ENCODE measurements at places on chromosomes 11 and 22.

- no peak for DNase-seq
Measured at GRCh38 chr11:26268980-26269660, 62.8 kb upstream of the ANO3 start.

- no peak for DNase-seq
Measured at GRCh38 chr11:75734491-75735180, 17.0 kb downstream of the MOGAT2 start.

- no peak for DNase-seq
Measured at GRCh38 chr11:67301951-67302516, 1.3 kb upstream of the SSH3 start.

- no peak for DNase-seq
Measured at GRCh38 chr11:9947231-9947864, 283.5 kb downstream of the SWAP70 start.

DNA sequence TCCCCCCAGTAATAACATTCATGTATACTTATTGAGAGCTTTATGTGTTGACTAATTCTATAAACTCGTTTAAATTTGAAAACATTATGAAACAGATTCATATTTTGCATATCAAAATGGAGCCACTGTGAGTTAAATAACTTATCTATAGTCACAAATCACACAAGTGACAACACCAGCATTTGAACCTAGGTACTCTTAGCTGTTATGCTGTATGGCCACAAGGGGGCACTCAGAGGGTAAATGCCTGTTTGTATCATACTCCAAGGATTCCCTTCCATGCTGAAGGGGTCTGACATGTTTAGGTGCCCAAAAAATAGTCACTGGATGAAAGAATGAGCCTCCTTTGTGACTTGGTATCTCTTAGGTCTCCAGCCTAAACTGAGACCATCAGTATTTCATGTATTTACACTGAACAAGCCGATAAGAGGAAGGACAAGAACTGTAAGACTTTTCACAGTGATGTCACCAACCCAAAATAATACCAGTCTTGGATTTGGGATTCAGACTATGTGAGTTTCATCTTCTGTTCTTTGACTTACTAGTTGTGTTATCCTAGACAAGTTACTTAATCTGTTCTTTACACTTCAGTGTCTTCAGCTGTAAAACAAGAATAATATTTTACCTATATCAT is 12.2 kb upstream of the OR52D1 start:
- peak; percentile 6 for DNase-seq

- DNase-seq: no peak
Measured at GRCh38 chr11:7332962-7333361, 81.3 kb downstream of the SYT9 start.

DNA sequence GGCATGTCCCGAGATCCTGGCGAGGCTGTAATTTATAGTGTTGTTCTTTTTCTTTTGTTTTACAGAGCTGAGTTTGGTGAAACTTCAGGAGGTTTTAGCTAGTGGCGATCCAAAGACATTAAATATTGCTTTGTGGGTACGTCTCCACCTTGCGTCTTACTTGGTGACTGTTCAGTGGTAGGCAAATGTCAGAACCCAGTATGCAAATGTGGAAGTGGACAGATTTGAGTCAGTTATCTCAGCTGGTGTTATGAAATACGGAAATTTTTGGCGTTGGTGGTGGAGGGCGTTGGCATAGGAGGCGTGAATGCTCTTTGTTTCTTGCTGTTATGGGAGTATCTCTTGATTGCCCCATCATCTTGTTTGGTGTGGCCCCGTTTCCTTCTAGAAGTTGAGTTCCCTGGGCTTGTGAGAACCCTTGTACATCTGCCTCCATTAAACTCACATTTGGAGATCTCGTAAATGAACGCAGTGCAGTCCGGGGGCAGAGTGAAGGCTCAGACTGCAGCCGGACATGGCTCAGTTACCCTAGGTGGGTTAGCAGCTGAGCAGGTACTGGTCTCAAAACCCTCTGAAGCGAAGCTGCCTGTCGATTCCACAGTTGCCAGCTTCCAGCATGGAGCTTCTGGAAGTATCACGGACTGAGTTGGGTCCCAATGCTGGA is 39.9 kb downstream of the PTPRJ start:
- DNase-seq: no peak

GRCh38 chr11:131302836-131303235 is 67.6 kb upstream of the NTM start:
- DNase-seq: no peak

DNA sequence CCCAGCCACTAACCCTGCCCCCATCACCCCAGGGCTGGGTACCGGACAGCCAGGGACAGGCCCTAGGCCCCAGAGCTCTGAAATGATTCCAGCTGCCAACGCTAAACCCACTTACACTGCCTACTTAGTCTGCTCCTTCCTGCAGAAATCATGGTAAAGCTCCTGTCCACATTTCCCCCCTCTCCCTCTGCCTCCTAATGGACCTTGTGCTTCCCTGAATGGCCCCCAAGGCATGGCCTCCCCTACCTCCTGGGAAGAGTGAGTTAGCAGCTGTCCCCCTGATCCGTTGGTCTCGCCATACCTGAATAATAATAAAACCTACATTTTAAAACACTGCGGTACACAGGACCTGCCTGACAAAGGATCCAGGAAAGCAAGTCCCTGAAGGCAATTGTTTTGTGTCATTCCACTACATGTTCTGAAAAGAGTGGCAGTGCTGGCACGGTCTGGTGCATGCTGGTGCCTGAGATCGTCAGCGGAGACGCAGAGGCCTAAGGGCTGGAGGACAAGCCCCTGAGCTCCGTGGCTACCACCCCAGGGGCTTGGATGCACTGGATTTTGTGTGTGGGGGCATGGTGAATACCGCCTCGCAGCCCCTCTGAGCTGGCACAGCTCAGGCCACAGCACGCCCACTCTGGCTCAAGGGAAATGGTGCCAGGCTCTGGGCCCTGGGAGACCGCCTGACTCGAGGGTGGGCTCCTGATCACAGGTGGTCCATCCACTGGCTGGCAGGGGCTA is 186.3 kb downstream of the CTTN start:
- DNase-seq: no peak

DNA sequence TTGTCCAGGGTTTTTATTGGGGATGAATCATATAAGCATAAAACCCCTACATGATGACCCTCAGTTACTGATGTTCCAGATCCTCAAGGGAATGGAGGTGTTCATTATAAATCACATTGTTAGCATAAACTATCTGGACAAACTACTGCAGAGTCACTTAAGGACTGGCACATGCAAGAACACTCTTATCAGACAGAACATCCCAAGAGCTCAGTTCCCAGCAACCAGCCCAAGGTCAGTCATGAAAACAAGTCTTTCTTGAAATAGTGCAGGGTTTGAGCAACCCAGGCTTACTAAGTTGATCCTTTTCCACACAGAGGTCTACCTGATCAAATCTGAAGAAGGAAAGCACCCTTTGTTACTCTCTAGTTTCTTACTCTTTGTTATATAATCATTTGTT is 13.5 kb upstream of the PTS start:
- no peak for DNase-seq

DNA sequence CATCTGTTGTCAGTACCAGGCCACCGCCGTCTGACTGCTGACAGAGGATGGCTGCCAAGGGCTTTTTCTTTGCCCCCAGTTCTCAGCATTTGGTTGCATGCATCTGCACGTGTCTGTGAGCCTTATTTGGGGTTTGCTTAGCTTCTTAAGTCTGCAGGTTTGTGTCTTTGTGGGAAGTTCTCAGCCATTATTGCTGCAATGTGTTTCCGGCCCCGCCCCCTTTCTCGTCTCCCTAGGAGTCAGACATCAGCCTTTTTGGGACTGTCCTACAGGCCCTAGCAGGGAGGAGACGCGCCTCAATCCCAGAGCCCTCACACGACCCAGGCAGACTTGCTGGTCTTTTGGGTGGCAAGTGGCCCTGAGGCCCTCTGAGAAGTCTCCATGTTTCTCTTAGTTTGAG is 8.0 kb downstream of the MOB2 start:
- no peak for DNase-seq

- DNase-seq: no peak
Measured at GRCh38 chr11:1055990-1056771, 18.5 kb upstream of the MUC2 start.

GRCh38 chr11:115364896-115365295 is 139.3 kb downstream of the CADM1 start:
- no peak for DNase-seq

DNA sequence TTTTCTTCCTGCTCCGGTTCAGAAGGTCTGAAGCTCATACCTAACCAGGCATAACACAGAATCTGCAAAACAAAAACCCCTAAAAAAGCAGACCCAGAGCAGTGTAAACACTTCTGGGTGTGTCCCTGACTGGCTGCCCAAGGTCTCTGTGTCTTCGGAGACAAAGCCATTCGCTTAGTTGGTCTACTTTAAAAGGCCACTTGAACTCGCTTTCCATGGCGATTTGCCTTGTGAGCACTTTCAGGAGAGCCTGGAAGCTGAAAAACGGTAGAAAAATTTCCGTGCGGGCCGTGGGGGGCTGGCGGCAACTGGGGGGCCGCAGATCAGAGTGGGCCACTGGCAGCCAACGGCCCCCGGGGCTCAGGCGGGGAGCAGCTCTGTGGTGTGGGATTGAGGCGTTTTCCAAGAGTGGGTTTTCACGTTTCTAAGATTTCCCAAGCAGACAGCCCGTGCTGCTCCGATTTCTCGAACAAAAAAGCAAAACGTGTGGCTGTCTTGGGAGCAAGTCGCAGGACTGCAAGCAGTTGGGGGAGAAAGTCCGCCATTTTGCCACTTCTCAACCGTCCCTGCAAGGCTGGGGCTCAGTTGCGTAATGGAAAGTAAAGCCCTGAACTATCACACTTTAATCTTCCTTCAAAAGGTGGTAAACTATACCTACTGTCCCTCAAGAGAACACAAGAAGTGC is 661 bp upstream of the MALAT1 start:
- peak; percentile 44 for DNase-seq

DNA sequence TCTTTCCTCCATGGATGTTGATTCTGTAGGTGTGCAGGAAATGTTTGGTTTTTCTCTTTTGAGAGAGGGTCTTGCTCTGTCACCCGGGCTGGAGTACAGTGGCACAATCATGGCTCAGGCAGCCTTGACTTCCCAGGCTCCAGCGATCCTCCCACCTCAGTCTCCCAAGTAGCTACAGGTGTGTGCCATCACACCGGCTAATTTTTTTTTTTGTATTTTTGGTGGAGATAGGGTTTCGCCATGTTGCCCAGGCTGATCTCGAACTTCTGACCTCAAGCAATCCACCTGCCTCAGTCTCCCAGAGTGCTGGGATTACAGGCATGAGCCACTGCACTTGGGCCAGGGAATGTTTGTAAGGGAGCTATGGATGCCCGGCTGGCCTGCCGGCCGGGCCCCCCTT is 4.5 kb downstream of the PRR5 start:
- DNase-seq: no peak

DNA sequence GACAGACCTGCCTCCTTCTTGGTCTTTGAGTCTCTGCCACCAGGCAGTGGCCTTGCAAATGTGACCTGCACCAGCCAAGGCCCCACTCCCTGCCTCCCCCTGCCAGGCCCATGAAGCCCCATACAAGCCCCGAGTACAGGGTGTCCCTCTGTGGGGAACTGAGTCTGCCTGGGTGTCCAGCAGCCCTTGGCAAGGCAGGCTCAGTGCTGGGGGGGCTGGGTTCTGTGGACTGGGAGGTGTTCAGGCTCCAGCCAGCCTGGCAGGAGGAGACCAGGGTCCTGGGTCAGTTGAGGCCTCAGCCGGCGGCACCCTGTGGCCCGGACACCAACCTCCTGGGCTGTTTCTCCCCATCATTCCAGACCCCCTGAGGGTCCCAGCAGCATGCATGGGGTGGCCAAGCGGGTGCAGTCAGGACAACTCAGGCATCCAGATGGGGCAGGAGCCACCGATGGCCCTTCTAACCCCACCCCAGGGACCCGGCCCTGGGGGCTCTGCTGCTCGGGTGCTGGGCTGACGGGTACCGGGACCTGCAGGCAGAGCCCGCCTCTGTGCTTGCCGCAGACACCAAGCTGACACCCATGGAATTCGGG is 5.7 kb downstream of the MUC5AC start:
- DNase-seq: no peak

GRCh38 chr11:75737314-75737713 is 19.7 kb downstream of the MOGAT2 start:
- no peak for DNase-seq

DNA sequence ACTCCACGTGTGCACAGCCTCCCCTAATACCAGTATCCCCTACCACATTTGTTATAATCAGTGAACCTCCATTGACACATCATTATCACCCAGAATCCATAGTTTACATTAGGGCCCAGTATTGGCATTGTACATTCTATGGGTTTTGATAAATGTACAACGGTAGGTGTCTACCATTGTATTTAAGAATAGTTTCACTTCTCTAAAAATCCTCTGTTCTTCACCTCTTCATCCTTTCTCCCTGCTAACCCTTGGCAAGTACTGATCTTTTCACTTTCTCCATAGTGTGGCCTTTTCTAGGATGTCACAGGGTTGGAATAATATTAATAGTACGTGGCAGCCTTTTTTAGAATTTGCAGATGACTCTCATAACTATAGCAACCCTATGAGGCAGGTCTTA is 353.8 kb downstream of the DDX10 start:
- no peak for DNase-seq

DNA sequence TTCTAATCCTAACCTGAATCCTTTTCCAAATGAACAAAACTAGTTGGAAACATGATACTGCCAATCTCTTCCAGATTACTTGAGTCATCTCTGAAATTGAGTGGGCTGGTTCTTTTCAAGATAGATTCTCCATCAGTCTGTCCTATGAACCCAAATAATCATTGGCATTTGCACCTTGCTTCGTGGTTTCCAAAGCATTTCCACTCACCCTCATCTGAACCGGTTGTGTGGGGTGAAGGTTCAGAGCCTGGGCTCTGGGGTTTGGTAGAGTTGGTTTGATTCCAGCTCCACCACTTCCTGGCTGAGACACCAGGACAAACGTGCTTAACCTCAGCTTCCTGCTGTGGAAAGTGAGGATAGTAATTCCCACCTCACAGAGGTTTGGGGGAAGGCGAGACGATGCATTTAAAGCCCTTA is 206.4 kb upstream of the E2F8 start:
- no peak for DNase-seq

GRCh38 chr11:40118780-40119179 is 1340.7 kb downstream of the LRRC4C start:
- no peak for DNase-seq

- DNase-seq: no peak
Measured at GRCh38 chr11:68423481-68423880, 37.1 kb upstream of the PPP6R3 start.

- no peak for DNase-seq
Measured at GRCh38 chr11:71285111-71285510, 32.7 kb upstream of the SHANK2 start.

GRCh38 chr11:127640561-127641451 is 640.2 kb upstream of the KIRREL3 start:
- DNase-seq: no peak

- DNase-seq: no peak
Measured at GRCh38 chr11:116541460-116541859, 231.3 kb downstream of the BUD13 start.

DNA sequence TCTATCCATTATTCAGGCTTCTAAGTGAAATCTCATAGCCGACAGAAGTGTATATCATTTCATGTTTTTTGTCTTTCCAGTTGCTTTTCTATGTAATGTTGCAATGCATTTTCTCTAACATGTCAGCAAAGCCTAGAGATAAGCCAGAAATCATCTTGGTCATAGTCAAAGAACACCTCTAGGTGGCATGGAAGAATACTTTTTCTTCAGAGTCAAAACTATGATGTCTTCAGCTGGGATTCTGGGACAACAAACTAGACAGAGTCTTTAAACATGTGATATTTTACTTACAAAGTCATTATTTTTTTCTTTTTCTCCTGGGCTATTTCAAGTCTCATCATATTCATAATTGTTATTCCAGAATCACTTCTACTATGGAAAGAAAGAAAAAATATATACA is 4.4 kb downstream of the GAS2 start:
- DNase-seq: no peak

Data from activated T-helper 9 cell treated with anti-CD3 and anti-CD28 coated beads, Interleukin-2, amount 50 U/mL, for 16 hours (primary cell).